ENCODE measurements at places on chromosomes 12 and 14. TPM values are rescaled to one million over a fixed set of nuclear protein-coding genes. Genes with fewer than 3 reads are reported as not detected.
A peak's percentile ranks its signal among the peaks of the same experiment; 100 is the strongest.

The COCH gene
- total RNA-seq = not detected

The TAS2R9 gene
- total RNA-seq = not detected

The POU6F1 gene
- 2.5 TPM for total RNA-seq

- no peak overlapping the region for H3K4me3 ChIP-seq
- DNase-seq = no peak
- peaks cover 38% of the 10 kb centered on the region for H3K36me3 ChIP-seq
- H3K27me3 ChIP-seq = peaks cover 9% of the 10 kb centered on the region
Observed at GRCh38 chr12:121828306-121828705, 24.5 kb downstream of the SETD1B start.

The NKX2-1 gene
- total RNA-seq = not detected

GRCh38 chr14:59320763-59321625 is 132.5 kb downstream of the DAAM1 start:
- DNase-seq = peak; percentile 41
- H3K27ac ChIP-seq = peak overlapping the region; percentile 82
- no peaks in the 10 kb centered on the region for H3K36me3 ChIP-seq
- peaks cover 29% of the 10 kb centered on the region for H3K4me1 ChIP-seq
- H3K4me3 ChIP-seq = peak overlapping the region; percentile 47

DNA sequence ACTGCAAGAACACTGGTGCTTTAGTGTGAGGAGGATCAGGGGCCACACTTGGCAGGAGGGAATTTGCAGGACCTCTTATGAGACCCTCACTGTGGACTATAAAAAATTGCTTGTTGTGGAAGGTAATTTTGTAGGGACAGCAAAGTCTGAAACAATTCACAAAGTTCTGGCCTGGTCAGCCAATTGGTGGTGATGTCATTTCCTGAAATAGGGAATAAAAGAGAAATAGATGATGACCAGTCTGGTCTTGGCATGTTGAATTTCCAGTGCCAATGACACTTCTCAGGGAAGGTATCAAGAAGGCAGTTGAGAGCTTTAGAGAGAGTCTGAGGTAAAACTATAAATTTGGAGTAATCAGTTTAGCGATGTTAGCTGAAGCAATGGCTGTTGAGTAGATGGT is 129.3 kb upstream of the LMNTD1 start:
- no peak for DNase-seq
- H3K27ac ChIP-seq = no peak overlapping the region
- H3K36me3 ChIP-seq = 0 out of 2 replicates have a peak, but pooled peaks cover 4% of the 10 kb centered on the region
- no peaks in the 10 kb centered on the region for H3K27me3 ChIP-seq

- H3K4me1 ChIP-seq = peaks cover 45% of the 10 kb centered on the region
- H3K36me3 ChIP-seq = peaks cover 28% of the 10 kb centered on the region
- no peak overlapping the region for H3K27ac ChIP-seq
- H3K4me3 ChIP-seq = no peak overlapping the region
Observed at GRCh38 chr12:79560225-79560889, 130.4 kb downstream of the PAWR start.

The RNASE1 gene
- not detected for total RNA-seq

- H3K27ac ChIP-seq = no peak overlapping the region
- peaks cover 11% of the 10 kb centered on the region for H3K4me1 ChIP-seq
- H3K36me3 ChIP-seq = no peaks in the 10 kb centered on the region
- no peak overlapping the region for H3K4me3 ChIP-seq
- no peaks in the 10 kb centered on the region for H3K27me3 ChIP-seq
- DNase-seq = no peak
Observed at GRCh38 chr14:100408350-100409002, 85.3 kb downstream of the SLC25A47 start.

DNA sequence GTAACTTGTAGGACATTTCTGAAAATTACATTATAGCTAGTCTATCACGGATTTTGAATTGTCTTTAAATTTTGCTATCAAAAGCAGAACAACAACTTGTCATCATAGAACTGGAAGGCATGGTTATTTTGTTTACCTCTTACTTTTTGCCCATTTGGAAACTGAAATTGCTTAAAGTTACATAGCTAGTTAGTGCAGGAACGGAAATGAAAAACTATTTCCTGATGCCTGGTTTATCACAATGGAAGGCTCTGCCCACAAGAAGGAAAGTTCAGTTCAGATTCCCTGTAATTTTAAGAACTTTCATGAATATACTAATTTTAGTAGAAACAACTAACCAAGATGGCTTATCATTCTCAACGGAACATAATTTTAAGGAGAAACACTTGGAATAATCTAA is 427.7 kb downstream of the RAD51B start:
- no peak overlapping the region for H3K27ac ChIP-seq
- H3K4me3 ChIP-seq = no peak overlapping the region
- DNase-seq = no peak
- peaks cover 82% of the 10 kb centered on the region for H3K4me1 ChIP-seq

All from HFFc6 (cell line).